Breast epithelium (tissue), 4 donors: ENCODE measurements at places on chromosomes 1 and 21.

DNA sequence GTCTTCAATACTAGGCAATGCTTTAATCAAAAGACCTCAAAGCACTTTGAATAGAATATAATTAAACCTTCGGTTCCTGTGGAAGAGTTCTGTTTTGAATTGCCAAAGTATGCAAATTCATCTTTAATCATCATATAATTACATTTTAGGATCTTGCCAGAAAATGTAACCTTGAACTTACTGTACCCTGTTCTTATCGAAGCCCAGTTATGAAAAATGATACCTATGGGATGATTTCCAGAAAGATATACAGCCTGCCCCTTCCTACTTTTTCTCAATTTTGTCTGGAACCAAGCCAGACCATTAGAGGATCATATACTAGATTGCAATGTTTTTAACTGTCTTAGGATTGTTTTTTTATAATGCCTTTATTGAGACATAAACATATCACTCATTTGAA is 34.0 kb upstream of the ZNF281 start:
- DNase-seq = no peak

DNA sequence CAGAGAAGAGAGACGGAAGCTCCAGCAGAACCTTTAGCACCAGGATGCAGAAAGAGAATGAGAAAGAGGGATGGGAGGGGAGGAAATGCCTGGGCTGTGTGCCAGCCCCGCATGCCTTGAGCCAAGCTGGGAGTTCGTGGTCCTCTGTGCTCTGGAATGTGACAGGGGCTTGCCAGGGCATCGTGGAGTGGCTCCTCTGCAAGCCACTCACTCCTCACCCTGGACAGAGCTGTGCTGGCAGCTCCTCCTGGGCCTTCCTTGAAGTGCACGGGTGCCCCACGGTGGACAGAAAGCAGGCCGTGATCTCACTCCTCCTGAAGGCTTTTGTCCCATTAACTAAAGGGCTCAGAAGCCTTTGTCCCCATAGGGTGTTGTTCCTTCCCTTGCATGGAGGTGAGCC is 34.8 kb upstream of the PRELP start:
- peak; percentile 81 for DNase-seq

- no peak for DNase-seq
Measured at GRCh38 chr1:56068210-56068609, 511.2 kb downstream of the PLPP3 start.

DNA sequence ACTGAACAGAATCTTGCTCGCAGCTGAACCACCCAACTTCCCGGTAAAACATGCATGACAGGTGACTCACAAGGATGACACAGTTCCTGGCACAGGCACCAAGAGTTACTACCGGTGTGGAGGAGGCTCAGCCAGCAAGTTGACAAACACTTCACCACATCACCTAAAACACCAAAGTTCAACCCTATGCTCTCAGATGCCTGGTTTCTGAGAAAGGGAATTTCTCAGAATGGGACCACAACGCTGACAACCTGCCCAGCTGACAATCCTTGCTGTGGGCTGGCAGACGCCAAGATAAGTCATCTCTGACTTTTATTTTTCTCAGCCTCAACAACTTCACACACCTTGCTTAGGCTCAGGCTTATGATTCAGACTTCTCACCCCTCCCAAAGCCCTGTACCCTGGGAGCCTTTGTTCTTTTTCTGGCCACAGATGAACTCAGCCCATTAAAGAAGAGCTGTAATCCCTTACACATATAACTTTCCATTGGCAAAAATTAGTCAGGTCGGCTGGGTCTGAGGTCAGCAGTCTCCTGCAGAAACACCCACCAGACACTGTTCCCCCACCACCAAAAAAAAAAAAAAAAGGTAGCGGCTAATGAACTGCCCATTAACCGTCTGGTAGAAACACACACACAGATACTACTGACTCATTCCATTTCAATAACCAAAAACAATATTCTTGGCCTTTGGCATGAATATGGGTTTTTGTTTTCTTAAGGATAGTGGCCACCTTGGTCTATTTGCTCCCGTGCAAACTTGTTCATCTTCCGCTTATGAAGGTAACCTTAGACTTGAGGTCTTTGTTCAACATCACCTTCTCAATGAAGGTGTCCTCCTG is 10.8 kb upstream of the TIAM1 start:
- peak; percentile 87 for DNase-seq

- DNase-seq = peak; percentile 78
Measured at GRCh38 chr1:203271018-203271743, 34.1 kb upstream of the BTG2 start.

GRCh38 chr1:98382986-98383740 is 278.4 kb upstream of the SNX7 start:
- no peak for DNase-seq

GRCh38 chr1:184386312-184387068 is at the start of gene C1orf21:
C1orf21 (plus strand) TSS chr1:184387029; CDS start chr1:184477510, 90,481 bp downstream.
- DNase-seq = peak; percentile 86
